NCI-H2081 (cell line): ENCODE measurements at places on chromosomes 7 and 10.
A peak's percentile ranks its signal among the peaks of the same experiment; 100 is the strongest.

DNA sequence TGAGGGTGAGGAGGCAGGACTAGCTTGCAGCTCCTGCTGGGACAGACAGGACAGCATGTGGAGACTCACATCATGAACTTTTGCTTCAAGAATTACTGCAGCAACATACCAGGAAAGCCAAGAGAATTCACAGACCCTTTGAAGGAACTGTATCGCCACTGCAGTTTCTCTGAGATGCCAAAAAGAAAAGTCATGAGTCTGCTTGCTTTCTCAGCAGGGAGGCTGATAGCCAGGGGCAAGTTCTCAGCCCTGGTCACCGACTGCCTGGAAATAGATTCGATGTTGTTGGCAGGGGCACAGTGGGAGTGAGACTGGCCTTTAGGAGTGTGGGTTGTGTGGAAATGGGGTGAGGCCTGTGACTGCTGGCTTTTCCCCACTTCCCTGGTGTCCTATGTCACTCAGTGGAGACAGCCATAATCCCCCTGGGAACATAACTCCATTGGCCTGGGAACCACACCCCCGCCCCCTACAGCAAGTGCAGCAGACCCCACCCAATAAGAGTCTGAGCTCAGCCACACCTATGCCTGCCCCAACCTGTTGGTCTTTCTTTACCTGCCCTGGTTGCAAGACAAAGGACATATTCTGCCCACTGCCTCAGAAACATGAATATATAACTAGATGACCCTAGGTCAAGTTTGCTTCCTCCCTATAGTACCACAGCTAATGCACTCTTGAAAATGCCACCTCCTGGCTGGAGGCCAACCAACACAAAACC is 1.6 kb upstream of the SAMD9 start:
- no peak for DNase-seq

GRCh38 chr7:155510975-155511701 is 35.2 kb downstream of the CNPY1 start:
- DNase-seq = no peak

DNA sequence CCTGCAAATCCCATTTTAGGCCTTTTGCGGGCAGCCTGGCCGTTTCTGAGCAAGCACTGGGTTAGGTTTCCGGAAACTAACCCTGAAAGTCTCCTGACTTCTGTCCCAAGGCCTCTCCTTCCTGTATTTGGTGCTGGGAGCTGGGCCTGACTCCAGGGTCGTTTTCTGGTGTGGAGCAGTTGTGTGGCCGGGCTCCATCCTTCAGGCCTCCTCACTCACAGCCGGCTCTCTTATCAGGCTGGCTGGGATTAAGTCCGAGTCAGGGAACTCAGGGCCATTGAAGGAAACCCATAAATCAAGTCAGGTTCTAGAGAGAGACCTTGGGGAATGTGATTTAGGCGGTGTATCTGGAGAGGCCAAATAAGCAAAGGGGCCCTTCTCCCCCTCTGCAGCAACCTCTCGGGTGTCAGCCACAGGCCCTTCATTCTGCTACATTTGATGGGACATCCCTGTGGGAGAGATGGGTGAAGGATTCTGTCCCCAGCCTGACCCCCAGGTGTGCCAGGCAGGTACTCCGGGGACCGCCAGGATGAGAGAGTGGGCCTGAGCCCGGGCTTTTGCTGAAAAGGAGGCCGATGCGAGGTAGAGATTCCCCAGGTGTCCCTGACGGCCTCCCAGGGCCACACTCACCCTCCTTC is 3.3 kb downstream of the GATA3 start:
- no peak for DNase-seq

DNA sequence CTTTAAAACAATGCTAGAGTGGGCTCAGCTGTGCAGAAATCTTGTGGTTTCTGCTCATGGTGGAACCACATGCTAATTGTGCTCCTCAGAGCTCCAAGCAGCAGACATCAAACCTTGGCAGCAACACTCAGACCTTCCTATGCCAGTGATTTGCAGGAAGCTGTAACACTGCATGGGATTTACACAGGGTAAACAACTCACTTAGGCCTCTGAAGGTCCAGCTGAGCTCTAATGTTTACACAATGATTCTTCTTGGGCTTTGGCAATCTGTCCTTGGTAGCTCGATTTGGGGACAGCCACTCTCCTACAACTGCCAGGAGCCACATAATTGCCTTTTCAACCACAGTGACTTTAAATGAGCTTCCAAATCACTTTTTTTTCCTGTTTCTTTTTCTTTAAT is 97.7 kb upstream of the PDLIM1 start:
- peak; percentile 23 for DNase-seq

DNA sequence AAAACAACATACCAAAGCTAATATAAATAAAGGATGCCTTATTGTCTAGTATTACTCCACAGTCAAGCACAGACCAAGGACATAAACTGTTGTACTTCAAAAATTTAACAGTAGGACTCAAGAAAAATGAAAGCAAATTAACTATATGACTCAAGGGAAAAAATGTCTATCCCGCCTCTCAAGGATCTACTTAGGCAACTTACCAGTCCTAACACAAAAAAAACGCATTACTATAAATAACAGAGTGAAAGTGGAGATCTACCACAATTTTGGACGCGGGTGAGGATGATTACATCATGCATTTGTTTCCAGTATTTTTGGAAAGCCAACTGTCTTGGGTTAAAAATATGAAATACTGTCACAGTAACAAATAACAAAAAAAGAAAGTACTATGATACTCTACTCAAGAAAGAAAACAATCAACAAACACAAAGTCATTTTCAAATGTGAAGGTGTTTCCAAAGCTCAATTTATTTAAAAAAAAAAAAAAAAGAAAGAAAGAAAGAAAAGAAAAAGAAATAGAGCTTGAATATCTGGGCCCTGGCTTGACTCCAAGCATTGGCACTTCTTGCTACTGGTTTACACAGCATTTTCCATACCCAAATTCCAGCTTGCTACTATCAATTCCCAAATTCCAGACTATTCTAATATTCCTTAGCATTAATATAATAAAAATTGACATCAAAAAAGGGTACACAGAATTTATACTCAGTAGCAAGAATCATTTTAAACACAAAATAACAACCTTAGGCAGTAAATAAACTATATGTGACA is 99.4 kb downstream of the RSU1 start:
- no peak for DNase-seq

DNA sequence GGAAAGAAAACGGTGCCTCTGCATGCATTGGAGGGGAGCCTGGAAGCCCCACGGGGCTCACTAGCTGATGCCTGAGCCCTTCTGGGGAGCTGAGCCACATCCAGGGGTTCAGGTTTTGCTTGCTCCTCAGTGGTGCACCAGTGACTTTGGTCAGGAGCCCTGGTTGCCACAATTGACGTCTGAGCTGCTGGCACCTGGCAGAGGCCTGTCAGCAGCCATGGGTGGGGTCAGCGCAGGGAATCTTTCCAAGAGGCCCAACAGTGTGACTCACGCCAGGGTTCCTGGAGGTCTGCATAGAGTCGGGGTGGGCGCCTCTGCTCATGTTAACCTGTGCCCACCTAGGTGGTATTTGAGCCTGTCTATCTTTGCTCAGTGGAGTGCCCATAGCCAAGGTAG is 138.7 kb downstream of the NEURL1 start:
- DNase-seq = no peak

GRCh38 chr10:69069090-69070042 is 18.5 kb upstream of the SRGN start:
- no peak for DNase-seq

DNA sequence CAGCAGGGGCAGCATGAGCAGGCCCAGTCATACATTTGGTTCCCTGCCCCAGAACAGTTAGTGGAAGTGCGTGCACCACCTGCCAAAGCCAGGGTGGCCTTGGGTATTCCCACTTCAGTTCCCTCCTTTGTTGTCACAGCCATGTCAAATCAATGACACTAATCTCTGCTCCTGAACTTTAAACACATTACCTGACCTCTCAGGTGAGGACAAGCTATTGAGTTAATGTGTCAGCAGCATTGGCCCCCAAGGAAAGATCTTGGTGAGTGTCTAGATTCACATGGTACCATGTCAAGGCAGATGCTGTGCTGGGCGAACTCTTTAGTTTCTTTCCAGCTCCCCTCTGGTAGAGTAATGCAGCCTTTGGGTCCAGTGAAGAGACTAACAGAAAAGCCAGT is 2.1 kb downstream of the CYP3A5 start:
- no peak for DNase-seq

- DNase-seq = no peak
These were observed 162.0 kb downstream of the IQUB start for GRCh38 chr7:123372368-123372767.

DNA sequence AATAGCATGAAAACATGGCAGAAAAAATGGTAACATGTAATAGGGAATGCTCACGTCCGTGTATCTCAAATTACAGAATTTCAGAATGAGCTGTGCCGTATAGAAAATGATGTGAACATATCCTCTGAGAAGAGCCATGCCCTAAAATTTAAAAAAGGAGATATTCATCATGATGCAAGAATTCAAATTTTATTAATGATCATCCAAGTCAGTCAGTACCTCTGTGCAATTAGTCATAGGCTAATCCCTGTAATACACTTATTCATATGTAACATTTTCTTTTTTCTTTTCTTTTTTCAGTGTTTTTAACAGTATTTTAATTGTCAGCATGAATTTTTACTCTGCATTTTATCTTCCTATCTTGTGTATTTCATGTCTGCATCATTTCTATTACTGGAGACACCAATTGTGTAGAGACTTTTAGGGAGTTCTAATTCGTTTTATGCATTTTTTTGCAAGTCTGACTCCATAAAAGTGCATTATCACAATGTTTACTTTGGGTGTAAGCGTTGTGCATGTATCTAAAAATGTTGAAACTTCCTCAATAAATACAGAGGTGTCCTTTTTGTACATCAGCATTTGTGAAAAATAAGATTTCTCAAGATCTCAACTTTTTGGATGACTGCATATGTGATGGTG is 1103.7 kb upstream of the CELF2 start:
- DNase-seq = no peak

DNA sequence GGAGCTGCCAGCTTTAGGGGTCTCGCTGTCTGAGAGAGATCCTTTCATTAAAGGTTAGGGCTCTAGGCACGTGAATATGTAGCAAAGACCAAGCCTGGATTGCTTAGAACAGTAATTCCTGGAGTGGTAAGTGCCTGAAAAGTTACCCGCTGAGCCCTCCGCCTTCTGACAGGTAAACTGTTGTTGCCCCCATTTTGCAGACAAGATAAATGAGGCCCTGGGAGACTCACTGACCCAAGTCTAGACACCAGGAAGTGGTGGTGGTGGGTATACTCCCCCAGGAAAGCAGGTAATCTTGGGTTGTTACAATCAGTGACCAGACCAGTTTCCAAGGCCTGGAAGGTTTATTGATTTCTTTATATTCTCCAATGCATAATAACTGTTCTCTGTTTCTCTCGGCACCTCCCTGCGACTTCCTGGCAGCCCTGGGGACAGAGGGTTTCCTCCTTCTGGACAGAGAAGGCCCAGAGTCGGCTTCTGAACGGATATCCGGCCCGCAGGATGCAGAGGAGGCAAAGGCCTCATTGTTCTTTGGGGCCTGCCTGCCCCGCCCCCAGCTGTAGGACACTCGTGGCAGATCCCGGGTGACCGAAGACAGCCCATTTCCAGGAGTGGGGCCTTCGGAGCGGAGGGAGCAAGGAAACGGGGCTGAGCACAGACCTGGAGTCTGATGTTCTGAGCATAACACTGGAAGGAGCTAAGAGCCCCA is 1.3 kb upstream of the GRK5 start:
- DNase-seq = no peak

GRCh38 chr7:12553416-12553815 is 17.1 kb upstream of the SCIN start:
- DNase-seq = no peak

- DNase-seq = no peak
These were observed 17.6 kb upstream of the AKR1C3 start for GRCh38 chr10:5076615-5077014.

GRCh38 chr10:103350517-103351260 is at the start of gene PCGF6:
Gene PCGF6 (minus strand): TSS chr10:103351140. CDS start chr10:103351066, 74 bp downstream.
- peak; percentile 72 for DNase-seq

DNA sequence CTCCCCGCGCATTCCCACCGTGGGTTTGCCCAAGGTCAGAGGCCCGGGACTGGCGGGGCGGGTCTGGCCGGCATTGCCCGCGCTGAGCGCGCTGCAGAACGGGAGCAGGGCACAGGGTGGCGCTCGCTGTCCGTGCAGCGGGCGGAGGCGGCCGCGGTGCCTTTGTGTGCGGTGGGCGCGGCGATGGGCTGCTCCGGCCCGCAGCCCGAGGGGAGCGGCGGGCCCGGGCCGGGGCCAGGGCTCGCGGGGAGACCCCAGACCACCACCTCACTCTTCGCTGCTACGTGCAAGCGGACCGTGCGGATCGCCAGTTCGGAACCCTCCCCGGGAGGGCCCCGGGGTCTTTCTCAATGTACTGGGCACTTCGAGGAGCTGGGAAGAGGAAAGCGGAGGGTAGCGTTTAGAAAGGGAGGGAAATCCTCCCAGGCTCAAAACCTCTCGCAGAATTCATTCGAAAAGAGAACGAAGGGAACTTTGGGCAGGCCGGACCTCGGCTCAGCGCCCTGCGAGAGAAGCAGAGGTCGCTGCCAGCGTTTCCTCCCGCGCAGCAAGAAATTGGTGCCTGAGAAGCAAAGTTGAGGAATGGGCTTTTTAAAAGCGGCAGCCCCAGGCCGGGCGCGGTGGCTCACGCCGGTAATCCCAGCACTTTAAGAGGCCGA is 8.5 kb downstream of the SP8 start:
- no peak for DNase-seq

DNA sequence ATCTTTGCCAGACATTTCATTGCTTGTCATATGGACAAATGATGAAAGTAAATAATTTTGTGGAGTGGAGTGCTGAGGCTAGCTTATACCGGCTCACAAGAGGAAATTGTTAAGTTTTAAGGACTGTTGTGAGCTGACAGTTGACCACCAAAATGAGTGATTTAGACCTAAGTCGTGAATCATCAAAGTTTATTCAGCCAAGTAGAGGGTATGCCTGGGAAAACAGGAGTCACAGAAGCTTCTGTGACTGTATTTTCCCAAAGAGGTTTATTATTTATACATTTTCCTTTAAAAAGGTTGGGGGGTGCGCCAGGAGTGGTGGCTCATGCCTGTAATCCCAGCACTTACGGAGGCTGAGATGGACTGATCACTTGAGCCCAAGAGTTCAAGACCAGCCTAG is 21.8 kb downstream of the MRPS24 start:
- no peak for DNase-seq

DNA sequence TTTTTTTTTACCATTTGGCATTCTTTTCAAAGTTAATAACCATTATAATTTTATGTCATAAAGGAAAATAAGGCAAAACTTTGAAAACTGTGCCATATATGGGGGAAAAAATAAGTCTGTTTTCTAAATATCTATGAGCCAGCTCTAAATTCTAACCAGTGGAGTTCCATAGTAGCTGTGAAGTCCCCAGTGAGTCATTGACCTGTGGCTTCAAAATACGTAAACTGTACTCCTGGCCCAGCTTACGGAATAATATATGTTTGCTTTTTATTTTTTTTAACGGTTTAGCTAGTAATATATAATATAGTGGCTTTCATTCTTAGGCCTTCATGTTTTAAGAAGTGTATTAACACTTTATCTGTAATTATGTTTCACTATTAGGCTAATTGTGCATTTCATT is 20.5 kb downstream of the ZRANB1 start:
- DNase-seq = no peak

DNA sequence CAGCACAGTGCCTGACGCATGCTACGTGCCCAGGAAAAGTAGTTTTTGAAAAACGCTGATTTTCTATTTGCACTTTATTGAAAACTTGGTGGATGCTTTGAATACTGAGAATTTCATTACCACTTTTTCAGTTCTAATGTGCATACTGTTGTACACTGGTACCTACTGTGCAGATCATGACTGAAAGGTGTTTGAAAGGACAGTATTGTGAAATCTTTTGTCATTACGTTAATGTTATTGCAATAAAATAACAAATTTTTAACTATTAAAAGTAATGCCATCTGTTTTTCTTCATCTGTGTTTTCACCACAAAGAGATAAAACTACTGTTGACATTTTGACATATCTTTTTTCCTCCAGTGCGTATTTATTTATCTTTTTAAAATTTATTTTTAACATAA is 42.1 kb downstream of the CNNM2 start:
- DNase-seq = no peak
